Stimulated activated CD4-positive, alpha-beta T cell treated with anti-CD3 and anti-CD28 coated beads, Interleukin-1b, Interleukin-23, amount 100 ng/mL, for 4 hours (primary cell): ENCODE measurements at places on chromosomes 5 and 9.

GRCh38 chr9:135164036-135164435 lies 76.6 kb downstream of the OLFM1 start:
- DNase-seq = no peak

GRCh38 chr9:115050002-115050490 lies 67.9 kb downstream of the TNC start:
- no peak for DNase-seq

- no peak for DNase-seq
Measured at GRCh38 chr9:114911167-114911821, 19.1 kb downstream of the TNFSF8 start.

- DNase-seq = no peak
Measured at GRCh38 chr5:169289520-169289919, 11.4 kb downstream of the SLIT3 start.

DNA sequence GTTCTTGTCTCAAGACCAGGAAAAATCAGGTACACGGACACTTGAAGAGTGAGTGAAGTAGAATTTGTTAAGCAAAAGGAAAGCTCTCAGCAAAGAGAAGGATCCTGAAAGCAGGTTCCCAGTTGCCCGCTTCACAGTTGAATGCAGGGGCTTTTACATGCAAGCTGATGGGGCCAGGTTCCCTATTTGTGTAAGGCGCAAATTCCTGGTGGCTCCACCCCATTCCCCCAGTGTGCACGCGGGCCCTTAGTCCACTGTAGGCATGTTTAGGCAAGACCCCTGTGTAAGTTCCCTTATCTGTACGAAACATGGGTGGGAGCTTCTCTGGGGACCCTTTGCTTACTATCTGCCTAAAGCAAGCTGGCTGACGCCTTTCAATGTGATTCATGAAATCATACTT lies 2.7 kb upstream of the AGTPBP1 start:
- DNase-seq = no peak

- DNase-seq = no peak
Measured at GRCh38 chr9:36858805-36859375, 175.2 kb downstream of the PAX5 start.

GRCh38 chr5:12920527-12920926 lies 1016.3 kb upstream of the CTNND2 start:
- no peak for DNase-seq

DNA sequence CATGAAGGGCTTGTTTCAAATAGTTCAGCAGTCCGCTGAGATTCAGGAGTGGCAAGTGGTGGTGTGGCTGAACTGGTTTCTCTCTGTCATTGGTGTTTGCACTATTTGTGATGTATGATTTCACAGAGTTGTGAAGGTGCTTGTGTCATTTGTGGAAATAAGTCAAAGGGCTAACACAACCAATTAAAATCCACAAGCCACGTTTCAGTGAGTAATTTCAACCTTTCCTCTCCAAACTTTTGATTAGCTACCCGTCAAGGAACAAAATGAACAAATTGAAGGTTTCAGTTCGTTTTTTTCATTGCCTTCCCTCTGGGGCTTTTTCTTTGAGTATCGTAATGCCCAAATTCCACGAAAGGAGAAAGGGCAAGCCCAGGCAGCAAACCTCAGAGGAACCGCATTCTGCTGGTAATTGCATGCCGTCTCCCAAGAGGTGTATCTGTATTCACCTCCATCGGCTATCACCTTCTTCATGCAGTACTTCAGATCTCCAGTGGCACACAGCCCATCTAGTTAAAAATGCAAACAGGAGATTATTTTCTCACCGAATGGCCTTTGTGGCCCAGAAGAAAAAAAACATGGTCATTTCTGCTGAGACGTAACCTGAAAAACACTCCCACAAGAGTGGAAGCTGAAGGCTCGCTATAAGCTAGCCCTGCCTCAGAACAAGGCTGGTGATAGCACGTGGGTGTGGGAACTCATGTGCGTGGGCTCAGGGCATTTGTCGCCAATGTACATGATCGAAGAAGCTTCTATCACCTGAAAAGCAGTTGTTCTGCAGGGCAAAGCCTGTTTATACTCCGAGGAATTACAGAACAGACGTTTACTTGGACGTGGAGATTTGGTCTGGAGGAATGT lies 197.1 kb downstream of the NR3C1 start:
- no peak for DNase-seq

GRCh38 chr9:117247266-117247665 lies 167.6 kb downstream of the ASTN2 start:
- no peak for DNase-seq

- no peak for DNase-seq
Measured at GRCh38 chr5:55021821-55022220, 2.2 kb upstream of the GZMK start.

GRCh38 chr9:102185962-102186361 lies 447.5 kb upstream of the GRIN3A start:
- DNase-seq = no peak

- no peak for DNase-seq
Measured at GRCh38 chr5:139743001-139743771, 52.4 kb upstream of the PSD2 start.

DNA sequence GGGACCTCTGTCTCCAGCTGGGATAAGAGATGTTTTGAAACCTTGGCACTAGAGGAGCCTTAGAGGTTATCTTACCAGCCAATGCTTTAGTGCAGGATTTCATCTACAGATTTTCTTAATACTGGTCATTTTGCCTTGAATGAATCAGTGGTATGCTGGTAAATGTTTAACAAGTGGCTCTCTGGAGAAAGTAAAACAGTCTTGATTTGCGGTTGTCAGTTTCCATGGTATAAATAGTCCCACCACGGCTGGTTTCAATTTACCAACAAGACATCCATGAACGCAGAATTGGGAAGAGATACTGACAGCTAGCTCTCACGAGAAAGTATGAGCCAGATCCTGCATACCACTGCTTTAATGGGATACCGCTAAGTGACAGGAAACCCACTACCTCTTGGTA lies 56.7 kb upstream of the CXCL14 start:
- no peak for DNase-seq

GRCh38 chr5:58763390-58763789 lies 180.5 kb downstream of the RAB3C start:
- DNase-seq = no peak

- no peak for DNase-seq
Measured at GRCh38 chr5:126921241-126922091, 108.9 kb downstream of the MARCHF3 start.

DNA sequence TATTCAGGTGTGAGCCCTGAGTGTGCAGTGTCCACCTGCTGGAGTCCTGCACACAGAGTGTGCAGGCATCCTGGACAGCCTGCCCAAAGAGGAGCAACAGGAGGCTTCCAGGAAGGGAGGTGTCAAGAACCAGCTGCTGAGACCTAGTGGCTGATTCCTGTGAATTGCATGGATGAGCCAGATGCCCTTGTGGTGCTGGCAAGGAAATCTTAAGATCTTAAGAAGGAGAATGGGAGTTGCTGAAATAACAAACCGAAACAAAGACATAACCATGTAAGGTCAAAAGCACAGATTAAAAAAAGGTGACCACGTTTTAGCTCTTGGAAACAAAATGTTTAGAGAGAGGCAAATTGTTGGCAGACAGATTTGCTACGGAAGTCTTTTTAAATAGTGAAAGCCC lies 29.3 kb upstream of the RPS23 start:
- DNase-seq = no peak

DNA sequence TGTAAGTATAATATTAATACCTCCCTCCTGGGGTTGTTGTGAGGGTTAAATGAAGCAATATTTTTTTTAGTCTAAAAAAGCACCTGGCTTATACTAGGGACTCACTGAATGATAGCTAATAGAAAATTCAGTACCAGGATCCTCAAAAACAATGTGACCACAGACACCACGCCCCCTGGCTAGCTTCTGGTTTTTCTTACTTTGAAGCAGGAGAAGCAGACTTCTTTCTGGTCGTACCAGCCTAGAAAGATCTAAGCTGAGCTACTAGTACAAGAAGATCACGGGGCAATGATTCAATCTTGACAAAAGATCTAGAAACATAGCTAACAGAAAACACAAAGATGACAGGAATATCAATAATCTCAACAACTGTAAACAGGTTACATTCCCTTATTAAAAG lies 218.5 kb upstream of the SLC30A5 start:
- no peak for DNase-seq

- no peak for DNase-seq
Measured at GRCh38 chr5:164832516-164832915, 1327.1 kb downstream of the MAT2B start.

- no peak for DNase-seq
Measured at GRCh38 chr5:139482050-139482889, at the start of gene STING1. TSS of gene STING1 (minus strand) at chr5:139482758. CDS start at chr5:139481704, 1,054 bp downstream.

DNA sequence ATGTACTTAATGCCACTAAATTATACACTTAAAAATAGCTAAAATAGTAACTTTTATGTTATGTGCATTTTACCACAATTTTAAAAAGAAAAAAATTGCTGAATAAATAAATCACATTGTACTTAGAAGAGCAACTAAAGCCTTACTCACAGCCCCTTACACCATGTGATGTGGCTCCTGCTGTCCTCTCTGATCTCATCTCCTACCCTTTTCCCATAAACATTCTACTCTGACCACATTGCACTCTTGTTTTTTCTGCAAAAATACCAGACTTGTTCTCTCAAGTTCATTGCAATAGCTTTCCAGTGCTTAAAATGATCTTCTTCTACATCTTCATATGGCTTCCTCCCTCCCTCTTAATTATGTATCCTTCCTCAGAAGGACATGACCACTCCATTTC lies 268.4 kb downstream of the ELAVL2 start:
- no peak for DNase-seq

DNA sequence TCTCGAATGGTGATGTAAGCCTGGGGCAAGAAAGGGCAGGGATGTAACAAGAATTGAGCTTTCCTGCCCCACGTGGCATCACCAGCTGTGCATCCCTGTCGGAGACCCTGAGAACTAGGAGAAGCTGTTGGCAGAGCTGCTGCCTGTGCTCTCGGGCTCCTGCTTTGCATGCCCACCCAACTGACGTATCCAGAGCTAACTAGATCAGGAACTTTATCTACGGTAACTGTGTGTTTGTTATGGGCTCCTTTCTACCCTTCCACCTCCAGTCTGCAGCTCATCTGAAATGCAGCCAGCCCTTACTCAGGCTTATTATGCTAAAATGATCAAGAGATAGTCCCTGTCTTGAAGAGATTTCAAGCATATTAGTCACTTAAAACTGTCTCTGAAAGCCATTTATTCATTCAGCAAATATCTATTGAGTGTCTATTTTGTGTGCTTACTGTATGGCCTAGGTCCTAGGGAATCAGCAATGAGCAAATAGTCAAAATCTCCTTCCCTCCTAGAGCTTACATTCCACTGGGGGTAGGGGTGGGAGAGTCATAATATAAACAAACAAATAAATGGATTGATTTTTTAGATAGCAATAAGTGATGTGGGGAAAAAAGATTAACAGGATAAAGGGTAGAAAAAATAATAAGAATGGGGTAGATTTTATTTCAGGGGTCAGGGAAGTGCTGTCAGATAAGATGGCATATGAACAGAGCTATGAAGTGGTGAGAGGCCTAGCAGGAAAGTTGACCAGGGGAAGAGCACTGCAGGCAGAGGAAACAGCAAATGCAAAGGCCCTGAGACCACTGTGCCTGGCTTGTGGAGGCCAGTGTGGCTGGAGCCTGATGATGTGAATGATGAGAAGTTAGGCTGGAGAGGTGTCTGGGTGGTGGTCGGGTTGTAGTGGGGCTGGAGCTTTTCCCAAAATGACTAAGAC lies 118.2 kb downstream of the GALNT10 start:
- DNase-seq = no peak

DNA sequence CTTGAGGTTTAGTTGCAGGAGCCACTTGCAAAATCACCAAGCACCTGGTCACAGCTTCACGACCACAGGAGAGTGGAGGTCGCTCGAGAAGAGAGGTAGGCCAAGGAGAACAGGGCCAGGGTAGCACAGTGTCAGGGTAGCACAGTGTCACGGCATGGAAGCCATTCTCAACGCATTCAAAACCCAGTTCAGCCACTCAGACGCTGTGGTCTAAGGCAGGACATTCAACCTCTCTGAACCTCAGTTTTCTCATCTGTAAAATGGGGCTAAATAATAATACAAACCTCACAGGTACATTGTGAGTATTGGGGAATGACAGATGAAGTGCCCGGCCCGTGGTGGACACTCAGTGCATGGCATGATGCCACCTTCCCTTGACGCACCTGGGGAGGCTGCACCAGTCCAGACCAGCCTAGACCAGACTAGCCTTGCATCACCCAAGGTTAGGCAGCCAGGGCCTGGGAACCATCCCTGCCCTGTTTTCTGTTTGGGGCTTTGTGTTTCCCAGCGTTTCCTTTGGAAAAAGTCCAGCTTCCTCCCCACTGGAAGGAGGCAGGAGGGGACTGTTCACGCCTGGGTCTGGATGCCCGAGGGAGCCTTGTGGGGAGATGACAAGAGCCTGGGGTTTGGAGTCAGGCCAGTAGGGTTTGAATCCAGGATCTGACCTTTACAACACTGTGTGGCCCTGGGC lies 7.8 kb upstream of the LMX1B start:
- DNase-seq = no peak

GRCh38 chr5:151244206-151244605 lies 8.8 kb upstream of the GM2A start:
- DNase-seq = no peak

GRCh38 chr5:175356428-175356827 lies 87.6 kb downstream of the DRD1 start:
- no peak for DNase-seq

GRCh38 chr9:134050726-134051125 lies 17.1 kb downstream of the BRD3 start:
- DNase-seq = no peak

DNA sequence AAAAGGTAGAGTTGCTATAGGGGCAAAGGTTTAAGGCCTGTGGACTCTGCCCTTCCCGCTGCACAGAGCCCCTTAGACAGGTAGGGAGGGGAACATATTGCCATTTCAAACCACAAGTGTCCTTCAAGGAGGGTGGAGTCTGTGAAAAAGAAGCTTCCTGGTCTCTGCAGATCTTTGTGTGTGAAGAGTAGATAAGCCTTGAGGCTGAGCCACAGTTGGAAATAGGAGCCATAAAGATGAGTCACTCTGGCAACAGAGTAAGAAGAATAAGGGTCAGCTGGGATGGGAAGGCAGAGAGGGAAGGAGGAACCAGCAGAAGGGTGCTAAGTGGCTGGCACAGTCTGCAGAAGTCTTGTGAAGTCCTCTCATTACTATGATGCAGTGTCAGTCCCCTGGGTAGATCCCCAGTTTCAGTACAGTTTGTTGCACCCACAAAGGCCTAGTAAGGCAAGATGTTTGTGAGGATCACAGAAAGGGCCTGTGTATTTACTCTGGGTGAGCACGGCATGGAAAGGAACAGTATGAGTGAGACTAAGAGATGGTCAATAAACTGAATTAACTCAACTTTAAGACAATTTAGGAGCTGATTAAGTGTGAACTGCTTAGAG lies 18.1 kb downstream of the GRXCR2 start:
- no peak for DNase-seq

- no peak for DNase-seq
Measured at GRCh38 chr9:91894536-91894935, 55.5 kb downstream of the ROR2 start.

- DNase-seq = no peak
Measured at GRCh38 chr9:109346904-109347303, 26.0 kb upstream of the EPB41L4B start.
